Nephron progenitor cell (in vitro differentiated cells): ENCODE measurements at places on chromosomes 5 and 9.

GRCh38 chr5:109907731-109908130, 218.0 kb downstream of the MAN2A1 start:
- DNase-seq: no peak

DNA sequence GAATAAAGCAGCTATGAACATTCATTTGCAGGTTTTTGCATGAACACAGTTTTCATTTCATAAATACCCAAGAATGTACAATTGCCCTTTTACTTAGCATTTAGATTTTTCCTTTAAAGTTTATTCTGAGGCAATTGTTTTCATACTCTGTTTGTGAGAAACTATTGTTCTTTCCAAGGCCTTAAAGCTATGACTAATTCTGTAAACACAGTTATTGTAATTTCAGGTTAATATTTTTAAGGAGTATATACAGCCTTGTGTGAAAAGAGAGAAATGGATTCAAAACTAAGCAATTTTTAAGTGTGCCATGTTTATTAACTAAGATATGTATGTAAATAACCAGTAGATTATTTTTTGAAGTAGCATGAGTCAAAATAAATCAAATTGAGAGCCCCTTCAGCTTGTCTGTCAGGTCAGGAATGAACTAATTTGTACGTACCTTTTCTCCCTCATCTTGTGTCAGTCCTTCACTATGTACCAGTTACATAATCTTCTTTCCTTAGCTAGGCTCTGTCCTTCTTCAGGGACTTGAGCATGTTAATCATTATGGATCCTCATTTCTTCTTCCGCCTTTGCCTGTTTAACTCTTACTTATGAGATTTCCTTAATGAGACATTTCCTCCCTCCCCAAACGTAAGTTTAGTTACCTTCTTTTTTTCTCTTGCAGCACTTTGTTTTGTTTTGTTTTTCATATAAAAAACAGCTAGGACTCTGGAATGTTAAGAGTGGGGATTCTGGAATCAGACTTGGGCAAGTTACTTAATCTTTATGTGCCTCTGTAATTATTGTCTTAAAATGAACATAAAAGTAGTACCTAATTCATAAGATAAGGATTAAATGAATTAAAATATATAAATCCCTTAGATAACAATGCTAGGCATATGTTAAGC, 63.6 kb downstream of the NIPBL start:
- DNase-seq: no peak

- no peak for DNase-seq
Measured at GRCh38 chr5:179918742-179919486, 11.2 kb upstream of the TBC1D9B start.

DNA sequence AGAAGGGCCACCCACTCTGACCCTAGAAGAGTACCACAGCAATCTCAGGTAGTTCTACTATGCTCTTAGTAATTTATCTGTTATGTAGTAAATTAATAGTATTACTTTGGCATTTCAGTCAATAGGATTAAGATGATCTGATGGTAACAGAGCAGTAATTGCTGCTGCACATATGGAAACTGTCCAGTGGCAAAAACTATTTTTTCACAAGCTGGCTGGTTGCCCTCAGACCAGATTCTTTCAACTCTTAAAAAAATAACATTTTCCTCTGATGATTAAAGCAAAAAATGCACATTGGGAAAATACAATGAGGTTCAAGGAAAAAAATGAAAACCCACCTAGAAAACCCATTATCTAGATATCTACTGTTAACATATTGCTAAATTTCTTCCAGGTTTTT, 19.7 kb downstream of the GLRA1 start:
- DNase-seq: no peak

- DNase-seq: no peak
Measured at GRCh38 chr9:72788966-72789735, 163.7 kb downstream of the ALDH1A1 start.

DNA sequence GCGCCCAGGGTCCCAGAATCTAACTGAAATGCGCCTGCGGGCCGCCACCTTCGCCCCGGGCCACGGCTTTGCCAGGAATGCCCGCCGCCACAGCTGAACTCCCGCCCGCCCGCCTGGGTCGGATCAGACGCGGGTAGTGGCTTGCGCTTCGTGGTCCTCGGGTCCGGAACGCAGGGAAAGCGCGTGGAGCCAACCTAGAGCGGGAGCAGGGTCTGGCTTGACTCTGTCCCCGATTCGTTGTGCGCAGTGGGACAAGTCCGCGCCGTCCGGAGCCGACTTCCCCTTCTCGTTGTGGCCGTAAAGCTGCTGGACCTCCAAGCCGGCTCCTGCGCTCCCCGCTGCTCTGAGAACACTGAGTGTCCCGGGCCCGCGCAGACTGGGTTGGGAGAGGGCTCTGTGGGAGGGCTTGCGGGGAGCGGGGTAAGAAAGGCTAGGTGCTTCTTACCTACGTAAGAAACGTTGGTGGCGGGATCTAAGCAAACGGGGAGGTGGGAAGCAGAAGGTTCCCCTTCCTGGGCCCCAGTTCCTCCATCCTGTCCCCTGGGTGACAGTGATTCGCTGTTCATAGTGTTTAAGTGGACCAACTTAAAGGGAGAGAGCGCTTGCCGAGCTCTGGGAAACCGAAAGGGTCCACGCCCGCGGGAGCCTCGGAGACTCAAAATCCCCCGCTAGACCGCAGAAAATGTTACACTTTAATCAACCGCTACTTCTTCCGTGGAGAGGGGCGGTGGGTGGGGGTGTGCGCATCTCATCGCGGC, 4.4 kb upstream of the FOXE1 start:
- peak; percentile 46 for DNase-seq

DNA sequence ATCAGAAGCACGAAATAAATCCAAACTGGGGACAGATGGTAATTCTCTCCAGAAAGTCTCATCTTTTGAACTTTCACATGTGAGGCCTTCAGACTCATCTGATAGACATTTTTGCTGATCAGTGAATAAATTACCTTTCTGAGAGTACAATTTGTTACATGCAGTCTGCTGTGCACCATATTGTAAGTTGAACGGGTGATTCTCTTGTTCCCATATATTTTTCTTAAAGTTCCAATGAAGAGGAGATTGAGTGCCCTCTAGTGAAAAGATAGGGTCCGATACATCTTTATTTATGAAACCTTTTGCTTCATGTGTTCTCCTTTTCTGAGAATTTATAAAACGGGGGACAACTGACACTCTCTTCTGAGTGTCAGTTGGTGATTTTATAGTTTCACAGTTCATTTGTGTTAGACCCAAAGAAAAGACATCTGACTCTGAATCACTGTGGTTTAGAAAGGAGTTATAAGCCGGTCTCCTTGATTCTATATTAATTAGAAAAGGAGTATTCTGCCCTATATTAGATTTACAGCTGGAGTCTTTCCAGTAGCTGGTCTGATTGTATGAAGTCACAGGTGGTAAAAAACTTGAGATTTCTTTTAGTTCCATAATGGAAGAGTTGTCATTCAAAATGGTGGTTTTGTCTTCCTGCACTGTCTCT, 30.4 kb downstream of the GNG10 start:
- no peak for DNase-seq

DNA sequence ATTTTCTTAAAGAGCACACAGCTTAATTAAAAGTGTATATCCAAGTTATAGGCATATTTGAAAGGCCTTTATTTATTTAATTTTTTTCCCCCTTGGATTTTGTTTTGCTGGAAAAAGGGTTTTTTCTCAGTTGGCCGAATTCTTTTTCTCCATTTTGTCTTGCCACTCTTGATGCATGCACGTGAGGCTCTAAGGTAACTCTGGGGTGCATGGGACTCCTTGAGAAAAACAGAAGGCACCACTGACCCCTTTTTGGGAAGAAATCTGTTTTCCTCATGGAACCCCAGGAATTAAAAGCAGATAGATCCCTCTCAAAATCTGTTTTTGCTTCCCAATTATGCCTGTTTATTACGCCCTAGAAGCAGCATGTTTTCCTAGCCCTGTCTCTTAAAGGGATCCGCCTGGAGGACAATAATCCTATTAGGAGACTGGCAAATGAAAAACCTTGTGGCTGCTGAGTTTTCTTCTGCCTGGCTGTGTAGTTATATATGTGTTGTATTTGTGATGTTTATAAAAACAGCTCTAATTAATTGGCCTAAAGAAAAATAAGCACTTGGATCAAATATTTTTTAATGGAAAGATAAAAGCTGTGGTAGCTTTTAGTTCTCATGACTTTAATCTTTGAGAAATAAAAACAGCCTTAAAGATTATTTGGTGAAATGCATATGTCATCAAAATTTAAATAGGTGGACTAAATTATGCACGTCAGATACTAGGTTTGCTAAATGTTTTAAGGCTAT, 435.1 kb upstream of the CDH9 start:
- no peak for DNase-seq

GRCh38 chr5:132776131-132776937, 705 bp downstream of the SEPTIN8 start:
- DNase-seq: peak; percentile 51

DNA sequence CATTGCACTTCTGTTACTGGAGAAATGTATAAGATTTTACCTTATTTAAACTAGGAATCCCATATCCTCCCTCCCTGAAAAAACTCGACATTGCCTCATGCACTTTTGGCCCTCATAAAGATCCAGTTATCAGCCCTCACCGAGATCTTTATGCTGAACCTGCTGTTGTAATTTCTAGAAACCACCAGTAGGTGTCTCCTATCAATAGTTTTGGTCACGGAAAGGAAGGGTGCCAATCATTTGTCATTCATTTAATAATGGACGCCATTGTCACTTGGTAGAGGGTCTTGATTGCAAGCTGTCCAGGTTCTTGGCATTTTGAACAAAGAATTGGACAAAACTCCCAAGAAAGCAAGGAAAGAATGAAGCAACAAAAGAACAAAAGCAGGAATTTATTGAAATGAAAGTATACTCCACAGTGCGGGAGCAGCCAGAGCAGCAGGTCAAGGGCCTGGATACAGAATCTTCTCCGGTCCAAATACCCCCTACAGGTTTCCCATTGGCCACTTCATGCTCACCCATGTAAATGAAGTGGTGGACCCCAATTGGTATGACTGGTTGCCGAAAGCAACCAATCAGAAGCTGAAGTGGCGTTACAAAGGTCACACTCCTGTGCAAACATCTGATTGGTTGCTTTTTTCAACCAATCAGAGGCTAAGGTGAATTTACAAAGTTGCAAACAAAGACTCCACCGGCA, 524.3 kb downstream of the PSAT1 start:
- DNase-seq: no peak

GRCh38 chr5:133111299-133111698, 59.5 kb downstream of the HSPA4 start:
- peak; percentile 88 for DNase-seq

DNA sequence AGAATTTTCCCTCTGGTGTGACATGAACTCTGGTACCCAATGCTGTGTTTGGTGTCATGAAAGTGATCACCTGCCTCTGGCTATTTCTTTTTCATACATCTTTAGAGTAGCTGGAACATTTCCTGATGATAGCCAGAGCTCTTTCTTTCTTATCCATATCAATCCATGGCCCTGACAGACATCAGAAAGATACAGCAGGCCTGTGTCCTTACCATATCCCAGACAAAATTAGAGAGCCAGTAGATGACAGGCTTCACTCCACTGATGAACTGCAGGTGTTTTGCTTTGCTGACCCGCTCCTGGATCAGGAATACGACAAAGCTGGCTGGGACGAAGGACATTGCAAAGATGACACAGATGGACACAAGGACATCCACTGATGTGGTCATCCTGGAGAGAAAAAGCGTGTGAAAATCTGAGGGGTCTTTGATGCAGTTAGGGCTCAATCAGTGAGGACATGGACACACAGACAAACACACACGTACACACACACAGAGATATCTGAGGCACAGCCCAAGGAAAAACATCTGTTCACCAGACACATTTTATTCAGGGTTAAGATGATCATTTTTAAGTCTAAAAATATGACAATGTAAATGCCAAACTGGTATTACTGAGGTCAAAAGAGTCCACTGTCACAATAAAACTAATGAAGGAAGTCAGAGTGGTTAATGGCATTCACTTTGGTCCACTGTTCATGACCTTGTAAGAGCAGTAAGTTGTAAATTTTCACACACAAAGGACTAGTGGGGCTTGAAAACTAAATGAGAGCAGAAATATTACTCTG, 34.5 kb downstream of the NIPSNAP3B start:
- no peak for DNase-seq

- DNase-seq: no peak
Measured at GRCh38 chr5:132283423-132284043, 10.7 kb upstream of the SLC22A4 start.

DNA sequence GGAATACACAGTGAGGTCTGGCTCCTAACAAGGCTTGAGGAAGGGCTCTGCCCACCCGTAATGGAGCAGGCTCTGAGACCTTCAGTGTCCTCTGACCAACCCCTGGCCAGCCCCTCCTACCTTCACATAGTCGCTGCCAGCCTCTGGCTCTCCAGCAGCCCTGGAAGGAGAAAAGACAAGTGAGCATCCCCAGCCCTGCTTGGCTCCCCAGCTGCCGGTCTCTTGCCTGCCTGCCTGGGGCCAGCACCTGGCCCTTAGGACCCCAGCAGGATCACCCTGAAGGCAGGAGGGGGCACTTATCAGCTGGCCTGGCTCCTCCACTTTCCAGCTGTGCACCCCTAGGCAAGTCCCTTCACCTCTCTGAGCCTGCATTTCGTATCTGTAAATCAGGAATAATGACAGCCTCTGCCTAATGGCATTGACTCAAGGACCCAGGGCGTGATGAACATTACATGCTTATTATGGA, 16.9 kb downstream of the SH2D3C start:
- no peak for DNase-seq

DNA sequence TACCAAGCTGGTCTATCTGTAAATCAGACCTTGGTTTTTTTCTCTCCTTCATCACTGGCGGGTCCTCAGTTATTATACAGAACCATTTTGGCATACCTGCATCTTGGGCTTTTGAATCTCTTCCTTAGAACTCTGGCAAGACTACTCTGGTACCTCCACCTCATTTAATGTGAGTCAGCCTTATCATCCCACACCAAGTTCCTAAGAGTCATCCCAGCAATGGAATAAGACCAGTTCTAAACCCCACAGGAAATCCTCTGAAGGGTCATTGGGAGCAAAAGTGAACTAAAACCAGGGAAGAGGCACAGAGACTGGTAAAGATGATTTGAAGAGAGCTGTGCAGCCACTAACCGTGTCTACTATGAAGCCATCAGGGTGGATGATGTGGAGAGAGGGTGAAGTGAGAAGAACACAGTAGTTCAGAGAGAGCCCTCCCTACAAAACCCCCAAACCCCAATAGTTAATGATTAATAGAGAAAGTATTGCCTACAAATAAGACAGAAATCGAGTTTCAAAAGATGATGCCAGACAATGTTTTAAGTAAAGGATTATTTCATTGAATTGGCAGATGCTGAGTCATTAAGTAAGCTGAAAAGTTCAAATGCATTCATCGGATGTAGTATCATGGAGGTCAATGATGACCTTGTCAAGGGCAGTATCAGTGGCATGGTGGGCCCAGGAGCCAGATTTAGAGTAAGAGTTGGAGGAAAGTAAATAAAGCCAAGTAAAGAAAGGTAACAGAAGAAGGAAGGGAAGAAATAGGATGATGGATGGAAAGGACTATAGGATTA, 85.4 kb downstream of the PCSK1 start:
- no peak for DNase-seq

- no peak for DNase-seq
Measured at GRCh38 chr9:115275753-115276152, 157.8 kb upstream of the TNC start.

GRCh38 chr9:32989660-32990059, 11.8 kb downstream of the APTX start:
- DNase-seq: no peak
